ENCODE measurements at places on chromosomes 12 and 14.

- no peak for DNase-seq
Measured at GRCh38 chr12:13947276-13947946, 34.0 kb downstream of the GRIN2B start.

DNA sequence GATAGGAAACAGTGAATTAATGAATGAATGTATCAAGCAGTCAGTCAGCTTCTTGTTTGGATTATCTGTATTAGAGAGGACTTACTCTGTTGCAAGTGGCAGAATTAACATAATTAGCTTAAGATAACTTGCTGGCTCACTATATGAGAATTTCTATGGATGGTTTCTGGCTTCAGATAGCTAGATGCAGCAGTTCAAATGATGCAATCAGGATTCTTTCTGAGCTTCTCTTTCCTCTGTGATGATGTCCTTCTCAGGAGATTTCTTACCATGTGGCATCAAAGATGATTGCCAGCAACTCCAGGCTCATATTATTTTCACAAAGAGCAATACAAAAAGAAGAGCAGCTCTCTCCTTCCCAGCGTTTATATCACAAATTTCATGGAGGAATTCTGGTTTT, 30.7 kb downstream of the FRMD6 start:
- no peak for DNase-seq

DNA sequence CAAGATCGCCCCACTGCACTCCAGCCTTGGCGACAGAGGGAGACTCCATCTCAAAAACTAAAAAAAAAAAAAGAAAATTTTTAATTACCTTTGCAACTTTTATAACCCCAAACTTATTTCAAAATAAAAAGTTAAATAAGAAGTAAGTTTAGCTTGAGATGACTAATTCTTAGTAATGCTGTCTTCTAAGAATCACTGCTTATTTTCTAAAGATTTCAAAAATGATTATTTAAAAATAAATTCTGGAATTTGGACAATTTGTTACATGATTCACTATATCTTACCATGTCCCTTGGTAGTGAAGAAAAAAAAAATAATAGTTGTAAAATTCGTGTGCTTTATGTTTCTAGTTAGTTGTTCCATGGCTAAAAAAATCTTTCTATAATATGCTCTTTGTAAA, 11.6 kb upstream of the HECTD1 start:
- no peak for DNase-seq

DNA sequence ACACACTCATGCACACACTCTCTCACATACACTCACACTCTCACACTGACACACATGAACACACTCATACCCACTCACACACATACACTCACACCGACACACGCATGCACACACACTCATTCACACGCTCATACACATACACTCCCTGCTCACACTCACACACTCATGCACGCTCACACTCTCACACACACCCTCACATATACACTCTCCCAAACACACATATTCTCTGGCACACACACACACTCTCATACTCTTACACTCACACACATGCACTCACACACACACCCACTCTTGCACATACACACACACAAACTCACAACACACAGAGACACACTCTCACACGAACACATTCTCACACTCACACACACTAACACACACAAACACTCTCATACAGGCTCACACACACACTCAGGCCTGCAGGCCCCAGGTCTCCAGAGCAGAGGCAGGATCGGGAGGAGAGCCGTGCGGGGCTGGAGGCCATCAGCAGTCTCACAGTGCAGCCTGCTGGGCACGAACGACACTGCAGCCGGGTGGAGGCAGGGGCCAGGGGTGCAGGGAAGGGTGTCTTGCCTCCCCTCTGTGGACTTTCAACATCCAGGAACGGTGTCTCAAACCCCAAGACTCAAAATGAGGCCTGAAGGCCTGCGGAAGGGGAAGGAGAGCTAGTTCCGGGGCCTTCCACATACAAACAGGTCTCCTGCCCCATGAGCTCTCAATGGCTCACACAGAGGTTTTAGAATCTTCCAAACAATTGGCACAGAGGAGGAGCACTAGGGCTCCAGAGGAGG, 148.7 kb downstream of the ANO2 start:
- DNase-seq, result no peak
